ENCODE measurements at places on chromosomes 12 and 14.

DNA sequence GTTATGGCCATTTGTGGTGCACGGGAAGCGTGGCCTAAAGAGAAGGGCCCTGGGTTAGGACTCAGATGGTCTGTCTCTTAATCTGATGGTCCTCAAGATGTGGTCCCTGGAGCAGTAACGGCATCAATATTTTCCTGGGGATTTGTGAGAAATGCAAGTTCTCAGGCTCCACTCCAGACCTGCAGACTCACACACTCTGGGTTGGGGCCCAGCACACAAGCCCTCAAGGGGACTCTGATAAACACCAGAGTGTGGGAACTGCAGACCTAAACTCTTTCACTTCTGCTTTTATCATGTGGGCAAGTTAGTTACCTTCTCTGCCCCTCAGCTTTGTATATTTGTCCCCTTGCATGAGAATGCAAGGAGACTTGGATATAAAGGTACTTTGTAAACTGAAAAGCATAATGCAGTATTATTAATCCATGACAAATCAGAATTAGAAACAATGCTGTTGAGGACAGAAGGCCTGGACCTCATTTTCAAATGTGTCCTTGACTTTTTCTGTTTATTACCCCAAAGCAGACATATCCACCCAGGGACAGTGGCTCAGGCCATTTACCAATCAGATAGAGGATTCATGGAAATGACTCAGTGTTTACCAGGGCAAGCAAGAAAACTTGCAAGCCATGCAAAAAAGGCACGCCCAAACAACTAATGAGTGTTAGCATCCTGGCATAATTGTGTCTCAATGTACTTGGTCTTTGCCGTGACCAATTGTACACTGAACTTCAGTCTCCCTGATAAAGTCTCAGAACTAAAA lies 157.0 kb downstream of the ASCL1 start:
- no peak for DNase-seq

DNA sequence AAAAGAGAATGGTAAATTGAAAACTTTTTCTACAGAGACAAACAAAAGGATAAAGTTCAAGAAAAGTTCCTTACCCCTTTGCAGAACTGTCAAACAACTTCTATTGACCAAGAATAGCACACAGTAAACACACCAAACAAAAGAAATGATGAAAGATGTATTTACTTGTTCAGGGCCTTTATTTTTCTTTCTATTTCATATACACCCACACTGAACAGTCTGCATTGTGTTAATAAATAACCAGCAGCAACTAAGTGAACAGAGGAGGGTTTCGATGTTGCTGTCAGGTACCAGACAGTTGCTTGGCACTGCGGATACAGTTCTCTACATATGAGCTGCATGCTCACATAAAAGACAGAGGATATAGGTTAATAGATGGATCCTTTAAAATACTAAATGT lies 122.1 kb downstream of the SOX5 start:
- no peak for DNase-seq

DNA sequence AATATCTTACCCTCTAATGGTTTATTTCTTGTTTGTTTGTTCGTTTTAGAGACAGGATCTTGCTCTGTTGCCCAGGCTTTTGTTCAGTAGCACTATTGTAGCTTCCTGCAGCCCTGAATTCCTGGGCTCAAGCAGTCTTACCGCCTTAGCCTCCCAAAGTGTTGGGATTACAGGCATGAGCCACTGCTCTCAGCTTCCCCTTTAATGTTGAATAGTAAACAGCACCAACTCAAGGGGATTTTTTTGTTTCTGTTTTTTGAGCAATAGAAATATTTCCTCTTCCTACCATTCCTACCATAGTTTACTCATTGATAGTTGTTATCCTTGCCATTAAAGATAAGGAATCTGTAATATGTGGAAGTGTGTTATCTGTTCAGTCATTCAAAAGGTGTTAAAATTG lies 10.7 kb downstream of the ARID4A start:
- DNase-seq = no peak

- DNase-seq = no peak
Observed at GRCh38 chr12:88309546-88309945, 167.4 kb downstream of the TMTC3 start.

DNA sequence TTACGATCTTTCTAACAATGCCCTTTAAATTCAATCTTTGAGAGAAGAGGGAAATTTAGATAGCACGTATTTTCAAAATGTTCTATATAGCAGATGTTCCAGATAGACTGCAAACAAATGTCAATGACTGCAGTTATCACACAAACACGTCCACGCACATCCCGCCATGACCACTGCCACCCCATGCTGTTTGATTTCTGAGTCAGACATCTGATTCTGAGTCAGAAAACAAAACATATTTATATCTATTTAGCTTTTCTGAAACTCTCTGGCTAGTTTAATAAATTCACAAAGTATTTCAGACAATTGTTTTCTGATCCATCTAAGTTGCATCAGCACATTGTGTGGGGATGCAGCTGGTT lies 105.9 kb upstream of the BCAT1 start:
- no peak for DNase-seq

DNA sequence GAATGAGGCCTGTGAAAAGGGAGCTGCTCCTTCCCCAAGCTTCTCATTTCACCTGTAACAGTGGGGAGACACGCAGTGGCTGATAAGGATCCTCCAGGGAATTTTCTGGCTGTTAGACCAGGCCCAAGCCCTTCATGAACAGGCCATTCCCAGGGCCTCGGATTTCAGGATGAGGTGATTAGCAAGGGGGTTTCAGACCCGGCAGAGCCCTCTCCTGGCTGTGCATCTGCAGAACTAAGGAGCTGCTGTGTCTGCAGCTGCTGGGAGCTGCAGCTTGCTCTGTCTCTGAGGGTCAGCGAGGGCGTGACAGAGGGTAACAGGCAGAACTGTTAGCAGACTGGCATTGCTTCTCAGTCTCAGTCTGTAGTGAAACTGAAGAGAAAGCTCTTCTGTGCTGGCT lies 110.4 kb downstream of the KCNA5 start:
- DNase-seq = no peak

- no peak for DNase-seq
Observed at GRCh38 chr14:89899917-89900663, 54.4 kb downstream of the EFCAB11 start.
